ENCODE measurements at places on chromosomes 12 and 14.
A peak's percentile ranks its signal among the peaks of the same experiment; 100 is the strongest.

DNA sequence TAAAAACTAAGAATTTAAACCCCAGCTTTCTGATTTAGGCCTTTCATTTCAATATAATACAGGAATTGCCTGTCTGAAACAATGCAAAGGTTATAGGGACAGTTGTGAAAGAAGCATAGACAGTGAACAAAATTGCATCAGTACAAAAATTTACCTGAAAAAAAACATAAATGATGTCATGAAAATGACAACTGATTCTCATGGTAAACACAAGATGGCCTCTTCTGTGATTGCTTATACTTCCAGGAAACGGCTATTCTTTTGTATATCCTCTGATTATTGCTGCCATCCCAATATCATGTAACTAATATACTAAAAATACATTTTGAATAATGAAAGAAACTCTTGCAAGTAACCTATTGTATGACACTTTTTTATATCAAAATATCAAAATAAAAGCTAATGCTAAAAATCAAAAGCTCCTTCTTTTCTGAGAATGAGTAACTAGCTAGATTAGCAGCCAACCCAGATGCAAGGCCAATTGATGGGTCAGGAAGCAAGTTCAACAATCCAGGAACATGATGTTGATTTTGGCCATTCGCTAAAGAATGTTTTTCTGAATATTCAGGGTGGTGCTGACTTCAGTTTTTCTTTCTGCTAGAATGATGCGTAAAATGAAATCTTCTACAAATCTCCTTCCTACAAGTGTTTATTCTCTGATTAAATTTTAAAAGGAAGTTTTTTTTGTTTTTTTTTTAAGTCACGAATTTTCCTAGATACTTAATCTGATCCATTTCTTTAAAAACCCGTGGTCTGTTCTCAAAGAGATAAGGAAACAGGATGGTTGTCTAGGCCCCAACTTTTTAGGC is 83.6 kb downstream of the ALX1 start:
- no peak for DNase-seq

GRCh38 chr14:69052181-69052601 is 73.1 kb upstream of the ACTN1 start:
- DNase-seq, result peak; percentile 54

GRCh38 chr14:68318828-68319227 is 474.0 kb downstream of the ZFP36L1 start:
- no peak for DNase-seq

- DNase-seq, result no peak
Measured at GRCh38 chr12:2583642-2584401, 210.9 kb upstream of the FKBP4 start.

DNA sequence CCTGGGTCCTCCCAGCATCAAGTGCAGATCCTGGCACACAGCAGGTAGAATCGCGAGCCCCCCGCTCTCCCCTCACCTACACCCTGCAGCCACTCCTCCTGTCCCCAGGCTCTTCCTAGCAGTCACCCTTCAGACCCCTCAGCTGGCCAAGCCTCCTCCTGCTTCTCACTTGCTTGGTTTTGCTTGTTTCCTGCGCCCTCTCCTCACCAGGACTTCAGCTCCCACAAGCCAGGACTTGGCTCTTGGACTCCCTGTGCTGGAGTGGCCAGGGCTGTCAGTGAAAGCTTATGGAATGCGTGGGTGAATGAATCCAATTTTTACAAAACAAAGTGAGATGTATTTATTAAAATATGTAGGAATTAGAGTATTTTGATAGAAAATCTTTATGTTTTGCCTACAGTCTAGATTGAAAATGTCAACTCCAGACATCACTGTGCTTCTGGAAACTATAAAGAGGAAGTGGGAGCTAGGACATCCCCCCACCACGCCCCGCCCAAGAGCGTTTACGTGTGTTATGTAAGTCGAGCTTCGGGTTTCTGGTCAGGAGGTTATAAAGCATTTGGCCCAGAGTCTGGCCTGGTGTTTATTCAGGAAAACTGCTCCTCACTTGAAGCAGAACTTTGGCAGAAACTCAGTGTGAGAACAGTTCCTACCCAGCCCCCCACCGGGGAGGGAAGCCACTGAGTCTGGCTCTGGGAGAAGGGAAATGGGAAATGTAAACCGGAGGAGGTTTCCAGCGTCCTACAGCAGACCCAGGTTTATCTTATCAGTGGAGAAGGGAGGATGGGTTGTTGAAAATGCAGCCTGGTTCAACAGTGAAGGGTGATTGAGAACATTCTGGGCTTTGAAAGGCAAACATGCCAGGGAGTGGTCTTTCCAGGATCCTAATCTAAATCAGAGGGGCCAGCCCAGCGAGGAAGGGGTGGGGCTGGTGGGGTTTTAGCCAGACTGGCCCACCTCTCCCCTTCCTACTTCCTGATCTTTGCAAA is 8.8 kb downstream of the ALDH2 start:
- peak; percentile 98 for DNase-seq

GRCh38 chr14:66284346-66284745 is 201.8 kb upstream of the CCDC196 start:
- DNase-seq, result no peak

DNA sequence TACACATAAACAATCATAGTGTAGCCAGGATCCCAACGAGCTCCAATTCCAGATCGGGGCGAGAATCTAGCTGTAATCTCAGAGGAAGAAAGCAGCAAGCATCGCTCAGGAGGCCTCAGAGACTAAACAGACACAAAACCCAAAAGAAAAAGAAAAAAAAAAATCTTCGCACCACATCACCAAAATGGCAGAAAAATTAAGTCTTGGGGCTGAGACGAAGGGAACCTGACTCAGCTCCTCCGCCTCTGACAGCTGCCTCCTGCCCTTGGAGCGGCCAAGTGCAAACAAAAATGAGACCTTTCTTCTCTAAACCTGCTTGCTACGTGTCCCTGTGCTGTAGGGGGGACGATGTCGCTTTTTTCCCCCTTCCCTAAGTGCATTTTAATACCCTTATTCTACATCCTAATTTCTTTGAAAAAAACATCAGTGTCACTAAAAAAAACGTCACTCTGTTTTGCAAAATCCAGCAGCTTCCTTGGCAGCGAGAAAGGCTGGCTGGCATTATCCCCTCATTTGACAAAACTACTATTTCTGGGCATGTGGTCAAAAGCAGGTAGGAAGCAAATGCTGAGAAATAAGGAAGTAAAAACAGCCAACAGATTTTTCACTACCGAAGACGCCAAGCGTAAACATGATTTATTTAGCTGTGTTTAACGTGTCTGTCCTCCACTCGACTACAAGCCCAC is 30.5 kb downstream of the BCL11B start:
- DNase-seq, result no peak

DNA sequence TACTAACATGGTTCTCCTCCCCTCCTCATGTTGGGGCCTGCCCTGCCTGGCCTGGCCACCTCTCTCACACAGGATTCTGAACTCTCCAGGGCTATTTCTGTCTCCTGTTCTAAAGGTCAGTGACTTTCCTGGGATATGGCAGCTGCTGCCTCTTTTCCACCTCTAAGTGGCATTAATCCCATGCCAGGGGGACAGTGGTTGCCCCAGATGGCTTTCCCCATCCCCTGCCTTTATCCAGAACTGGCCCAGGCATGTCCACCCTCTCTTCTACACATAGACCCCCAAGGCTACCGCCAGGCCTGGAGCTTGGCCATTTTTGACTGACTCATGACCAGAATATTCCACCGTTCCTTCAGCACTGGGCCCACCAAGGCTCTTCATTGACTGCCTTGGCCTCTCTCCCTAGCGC is 90.4 kb downstream of the IRF2BPL start:
- DNase-seq, result no peak

DNA sequence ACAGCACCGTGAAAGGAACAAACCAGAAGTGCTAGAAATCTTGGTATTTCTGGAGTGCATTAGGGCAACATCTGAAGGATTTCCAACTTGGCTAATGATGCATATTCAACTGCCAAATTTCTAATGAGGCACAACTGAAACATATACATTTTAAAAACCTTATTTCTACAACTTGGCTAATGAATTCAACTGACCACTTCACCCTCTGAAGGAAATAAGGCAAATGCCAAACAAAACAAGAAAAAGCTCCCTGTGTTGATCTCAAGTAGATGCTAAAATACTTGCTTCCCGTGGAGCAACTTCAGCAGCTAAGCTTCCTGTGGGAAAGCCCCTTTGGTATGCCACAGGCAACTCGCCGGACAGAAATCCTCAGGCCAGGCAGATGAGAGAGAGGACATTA is 167.1 kb downstream of the TTC7B start:
- no peak for DNase-seq

GRCh38 chr12:110717037-110717436 is 25.7 kb downstream of the PPP1CC start:
- DNase-seq, result no peak

GRCh38 chr12:104280717-104281458 is 22.7 kb upstream of the EID3 start:
- DNase-seq, result no peak

- DNase-seq, result no peak
Measured at GRCh38 chr14:49058511-49058910, 527.7 kb downstream of the RPS29 start.

DNA sequence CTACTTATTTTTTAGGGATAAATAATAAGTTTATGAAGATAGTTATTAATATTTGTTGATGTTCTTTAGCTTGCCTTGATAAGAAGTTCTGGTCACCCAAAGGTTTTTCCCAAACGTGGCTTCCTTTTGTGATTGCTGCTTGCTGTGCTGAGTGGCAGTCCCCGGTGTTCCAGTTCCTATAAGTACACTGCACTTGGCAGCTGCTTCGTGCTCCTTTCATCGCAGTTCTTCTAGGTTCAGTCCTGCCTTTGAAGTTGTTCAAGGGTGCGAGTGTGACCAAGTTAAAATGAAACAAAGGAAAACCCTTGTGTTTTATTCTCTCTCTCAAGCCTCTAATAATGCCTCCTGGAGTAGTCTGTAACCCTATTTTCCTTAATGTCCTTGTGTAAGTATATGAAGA is 128.5 kb upstream of the ATF1 start:
- DNase-seq, result no peak

DNA sequence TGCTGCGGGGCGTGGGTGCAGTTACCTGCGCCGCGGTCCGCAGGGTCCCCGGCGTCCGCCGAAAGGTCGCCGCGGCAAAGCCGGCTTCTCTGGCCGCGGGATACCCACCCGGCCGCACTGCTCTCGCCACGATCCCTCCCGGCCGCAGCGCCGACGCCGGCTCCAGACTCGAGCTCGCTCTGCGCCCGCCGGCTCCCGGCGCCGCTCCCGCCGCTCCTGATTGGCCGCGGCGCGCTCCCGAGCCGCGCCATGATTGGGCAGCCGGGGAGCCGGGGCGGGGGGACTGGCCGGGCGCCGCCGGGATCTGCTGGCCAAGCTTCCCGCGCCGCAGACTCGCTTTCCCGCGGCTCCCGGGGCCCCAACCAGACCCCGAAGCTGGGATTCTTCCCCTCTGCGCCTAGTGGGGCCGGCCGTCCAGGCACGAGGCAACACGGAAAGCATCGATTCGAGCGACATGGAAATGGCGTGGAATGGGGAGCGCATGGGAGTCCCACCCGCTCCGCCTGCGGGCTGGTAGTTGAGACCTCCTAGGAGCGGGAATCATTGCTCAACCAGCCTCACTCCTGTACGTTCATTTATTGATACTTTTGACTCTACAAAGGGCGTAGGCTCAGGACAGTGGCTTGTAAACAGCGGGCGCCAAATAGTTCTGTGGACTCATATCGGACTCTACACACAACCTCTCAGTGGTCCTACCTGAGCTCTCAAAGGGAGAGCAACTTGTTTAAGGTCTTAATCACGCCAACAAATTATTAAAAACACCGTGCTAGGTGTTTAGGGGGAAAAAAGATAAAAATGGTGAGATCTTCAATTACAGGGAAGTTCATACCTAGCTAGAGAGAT is 36.4 kb upstream of the STON2 start:
- peak; percentile 76 for DNase-seq

- no peak for DNase-seq
Measured at GRCh38 chr14:20499108-20499507, 6.2 kb upstream of the RNASE10 start.

DNA sequence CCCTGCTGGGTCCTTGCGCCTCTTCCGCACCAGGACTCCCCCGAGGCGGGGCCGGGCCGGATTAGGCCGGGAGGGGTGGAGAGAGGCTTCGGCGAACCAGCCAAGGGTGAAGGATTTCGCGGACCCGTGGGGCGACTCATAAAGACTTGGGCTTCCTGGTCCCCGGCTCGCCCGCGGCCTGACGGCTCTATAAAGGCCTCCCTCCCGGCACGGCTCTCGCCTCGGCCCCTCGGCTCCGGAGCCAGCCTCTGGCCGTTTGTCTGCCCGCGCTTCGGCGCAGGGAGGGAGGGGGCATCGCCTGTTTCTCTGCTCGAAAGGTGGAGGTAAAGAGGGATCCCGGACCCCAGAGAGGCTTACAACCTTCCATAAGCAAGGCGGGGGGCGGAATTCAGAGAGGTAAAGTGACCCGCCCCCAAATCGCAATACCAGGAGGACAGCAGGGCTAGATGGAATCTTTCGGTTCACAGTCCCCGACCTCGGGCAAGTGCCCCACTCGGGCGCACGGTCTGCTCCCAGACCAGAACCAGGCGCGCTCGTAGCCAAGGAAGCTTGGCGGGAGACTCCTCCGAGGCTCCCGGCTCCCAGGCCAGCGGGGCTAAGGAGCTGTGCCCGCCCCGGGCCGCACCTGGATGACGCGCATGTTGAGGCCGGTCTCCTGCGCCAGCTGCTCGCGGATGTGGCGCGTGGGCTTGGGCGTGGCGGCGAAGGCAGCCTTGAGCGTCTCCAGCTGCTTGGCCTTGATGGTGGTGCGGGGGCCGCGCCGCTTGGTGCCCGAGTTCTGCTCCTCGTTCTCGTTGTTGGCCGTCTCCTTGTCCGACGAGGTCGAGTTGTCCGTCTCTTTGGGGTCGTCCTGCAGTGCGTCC is 3.9 kb downstream of the LHX5 start:
- DNase-seq, result no peak

DNA sequence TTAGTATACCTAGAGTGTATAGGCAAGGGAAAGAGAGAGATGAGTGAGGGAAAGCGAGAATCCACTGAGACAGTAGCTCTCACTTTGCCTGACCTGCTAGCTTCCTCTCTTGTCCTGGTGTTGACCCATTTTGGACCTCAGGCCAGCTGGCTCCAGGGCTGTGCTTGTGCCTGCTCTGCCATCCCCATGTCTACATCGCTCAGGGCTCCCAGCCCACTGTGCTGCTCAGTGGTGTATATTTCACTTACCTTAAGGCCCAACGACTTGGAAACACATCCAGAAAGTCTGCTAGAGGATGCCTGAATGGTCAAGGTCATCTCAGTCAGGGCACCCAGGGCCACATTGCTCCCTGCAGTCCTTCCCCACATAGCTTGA is 964 bp upstream of the SERPINA4 start:
- no peak for DNase-seq

DNA sequence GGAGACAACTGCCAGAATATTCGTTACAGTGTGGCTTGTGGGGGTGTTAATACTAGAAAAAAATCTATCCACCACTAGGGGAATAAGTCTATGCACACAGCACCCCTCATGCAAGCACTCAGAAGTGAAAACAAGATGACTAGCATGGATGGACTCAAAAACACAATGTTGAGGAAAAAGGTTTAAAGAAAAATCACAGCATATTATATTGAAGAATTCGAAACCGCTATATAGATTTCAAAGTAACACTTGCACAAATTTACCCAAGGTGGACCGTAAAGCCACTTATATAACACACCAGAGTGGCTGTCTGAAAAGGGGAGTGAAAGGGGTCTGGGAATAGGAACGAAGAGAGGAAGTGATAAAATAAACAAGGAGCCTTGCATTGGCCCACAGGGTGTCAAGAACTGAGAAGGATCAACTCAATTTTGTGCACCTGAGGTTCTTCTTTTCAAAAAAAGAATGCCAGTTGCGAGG is 544 bp downstream of the ABCD4 start:
- DNase-seq, result peak; percentile 71

GRCh38 chr14:24875991-24876878 is 173.7 kb downstream of the STXBP6 start:
- peak; percentile 67 for DNase-seq

GRCh38 chr12:3185260-3185870 is 108.2 kb downstream of the TSPAN9 start:
- no peak for DNase-seq

- no peak for DNase-seq
Measured at GRCh38 chr14:60807971-60808370, 73.4 kb downstream of the MNAT1 start.
